Cerebellar cortex (tissue), 1 donor: ENCODE measurements at places on chromosomes 5 and 9.

- DNase-seq = peak; percentile 79
These were observed 58.7 kb downstream of the ERGIC1 start for GRCh38 chr5:172892713-172893112.

DNA sequence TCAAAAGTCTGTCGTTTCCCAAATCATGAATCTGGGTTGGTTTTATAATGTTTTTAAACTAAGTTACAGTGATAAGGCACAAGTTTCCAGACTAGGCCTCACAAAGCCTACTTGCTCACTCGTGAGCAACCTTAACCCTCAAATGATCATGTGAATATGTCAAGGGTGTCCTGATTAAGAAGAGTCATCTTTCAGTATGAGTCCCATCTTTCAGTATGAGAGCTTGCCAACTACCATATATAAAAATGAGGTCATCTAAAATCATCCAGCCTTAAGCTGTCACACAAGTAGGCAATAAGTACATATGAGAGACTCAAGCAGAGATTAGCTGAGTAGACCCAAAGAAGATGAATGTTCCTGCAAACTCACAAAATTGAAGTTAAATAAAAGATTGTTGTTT, 668.4 kb upstream of the FAM174A start:
- no peak for DNase-seq

GRCh38 chr5:150662731-150663516, 1.9 kb downstream of the MYOZ3 start:
- no peak for DNase-seq

DNA sequence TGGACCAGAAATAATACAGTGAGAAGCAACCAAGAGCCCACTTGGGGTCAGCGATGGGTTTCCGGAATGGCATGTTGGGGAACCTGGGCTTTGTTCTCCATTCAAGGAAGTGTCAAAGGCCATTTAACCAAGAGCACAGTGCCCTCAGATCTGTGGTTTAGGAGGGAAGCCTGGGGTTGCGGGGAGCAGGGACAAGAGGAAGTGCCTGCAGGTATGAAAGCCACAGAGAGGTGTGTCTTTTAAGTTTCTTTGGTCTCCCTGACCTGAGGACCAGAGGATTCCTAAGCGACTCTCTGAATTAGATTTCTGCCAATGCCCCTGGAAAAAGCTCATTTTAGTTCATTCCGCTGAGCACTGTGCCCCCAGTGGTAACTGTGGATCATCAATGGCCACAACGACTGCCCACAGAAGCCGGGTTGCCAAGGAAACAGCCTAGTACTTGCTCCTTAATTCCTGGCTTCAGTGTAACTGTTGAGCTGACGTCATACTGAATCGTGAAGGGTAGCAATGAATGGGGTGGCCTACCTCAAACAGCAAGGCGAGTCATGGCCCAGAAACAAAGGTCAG, 107.3 kb upstream of the SPIN1 start:
- DNase-seq = peak; percentile 16

DNA sequence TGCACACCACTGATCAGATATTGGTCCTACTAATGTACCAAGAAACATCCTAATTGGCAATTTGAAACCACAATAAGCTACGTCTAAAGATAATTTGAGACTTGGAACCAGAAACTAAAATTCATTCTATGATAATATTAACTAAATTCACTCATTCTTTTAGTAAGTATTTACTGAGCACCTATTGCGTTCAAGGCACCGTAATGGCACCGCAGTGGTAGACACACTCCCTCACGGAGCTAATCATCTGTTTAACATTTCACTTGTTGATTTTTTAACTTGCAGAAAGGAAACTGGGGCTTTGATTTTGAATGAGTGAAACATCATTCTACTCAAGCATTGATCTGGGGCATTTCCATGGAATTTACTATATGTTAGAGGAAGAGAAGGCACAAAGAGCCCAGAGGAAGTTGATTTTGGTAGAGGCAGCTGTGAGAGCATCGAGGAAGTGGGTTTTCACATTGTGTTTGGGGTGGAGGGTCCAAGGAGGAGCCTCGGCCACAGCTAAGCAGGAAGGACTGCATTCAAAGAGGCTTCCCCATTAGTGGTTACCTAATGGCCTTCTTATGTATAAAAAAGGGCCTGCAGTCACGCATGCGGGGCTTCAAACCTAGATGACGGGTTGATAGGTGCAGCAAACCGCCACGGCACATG, 7.1 kb downstream of the RAPGEF1 start:
- no peak for DNase-seq
